ENCODE measurements at places on chromosomes 7 and 10.

GRCh38 chr7:39042670-39043069 is 65.0 kb downstream of the POU6F2 start:
- no peak for DNase-seq

GRCh38 chr7:150339409-150339809 is 2.0 kb downstream of the RARRES2 start:
- no peak for DNase-seq

DNA sequence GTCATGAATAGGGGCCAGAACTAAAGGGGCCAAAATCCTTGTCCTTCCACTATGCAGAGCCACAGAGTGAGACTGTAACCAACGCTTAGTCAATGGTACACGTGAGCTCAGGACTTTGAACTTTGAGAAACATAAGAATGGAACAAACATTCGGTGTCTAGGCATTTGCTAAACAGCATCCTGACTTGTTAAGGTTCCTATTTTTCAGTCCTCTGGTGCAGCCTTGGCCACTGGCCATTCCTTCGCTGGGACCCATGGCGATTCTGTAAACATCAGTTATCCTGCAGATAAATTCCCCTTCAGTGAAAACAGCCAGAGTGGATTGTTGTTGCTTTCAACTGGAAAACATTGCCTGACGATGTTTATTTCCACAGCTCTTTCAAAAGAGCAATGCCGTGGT is 266.8 kb downstream of the SORCS1 start:
- DNase-seq: no peak

DNA sequence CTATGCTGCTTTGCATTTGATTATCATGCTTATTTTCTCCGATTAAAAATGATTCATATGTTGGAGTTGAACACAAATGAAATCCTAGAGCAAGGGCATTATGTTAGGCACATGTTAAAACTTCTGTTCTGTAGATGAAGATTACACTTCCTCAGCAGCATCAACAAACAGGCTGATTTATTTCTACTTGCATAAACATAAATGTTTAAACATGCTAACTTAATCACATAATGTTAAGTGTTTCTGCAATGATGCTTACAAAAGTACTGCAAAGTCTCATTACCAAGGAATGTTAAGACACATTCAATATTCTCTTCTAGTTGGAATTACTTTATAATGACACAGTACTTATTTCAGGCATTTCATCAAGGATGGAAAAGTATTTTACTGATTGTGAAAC is 770.8 kb downstream of the ANKRD7 start:
- DNase-seq: no peak

- DNase-seq: no peak
Measured at GRCh38 chr10:129279446-129280154, 187.4 kb upstream of the MGMT start.

DNA sequence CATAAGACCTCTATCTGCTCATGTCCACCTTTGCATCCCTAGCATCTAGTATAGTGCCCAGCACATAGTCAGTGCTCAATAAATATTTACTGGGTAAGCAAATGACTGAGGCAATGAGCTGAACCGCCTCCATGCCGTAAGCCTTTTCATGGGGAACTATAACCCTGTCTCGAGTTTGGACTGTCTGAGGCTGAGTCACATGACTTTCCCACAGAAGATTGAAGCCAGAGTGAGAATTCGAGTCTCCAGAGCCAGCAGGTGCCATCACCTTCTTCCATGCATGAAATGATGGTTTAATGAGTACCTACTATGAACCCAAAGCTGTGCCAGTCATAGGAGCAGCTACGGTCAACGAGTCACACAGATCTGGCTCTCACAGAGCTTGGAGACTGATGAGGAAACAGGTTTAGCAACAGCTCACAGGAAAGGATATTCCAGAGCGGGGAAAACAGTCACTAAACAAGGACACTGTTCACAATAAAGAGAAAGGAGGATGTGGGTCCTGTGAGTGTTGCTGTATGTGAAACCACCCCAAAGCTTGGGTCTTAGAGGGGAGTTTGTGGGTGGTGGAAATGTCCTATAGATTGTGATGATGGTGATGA is 75.2 kb downstream of the TEX36 start:
- no peak for DNase-seq

GRCh38 chr7:134098072-134098471 is 29.1 kb upstream of the LRGUK start:
- no peak for DNase-seq

- no peak for DNase-seq
Measured at GRCh38 chr10:14543046-14543903, 212.6 kb upstream of the FRMD4A start.

- DNase-seq: no peak
Measured at GRCh38 chr10:74445493-74445892, 294.5 kb downstream of the ADK start.

DNA sequence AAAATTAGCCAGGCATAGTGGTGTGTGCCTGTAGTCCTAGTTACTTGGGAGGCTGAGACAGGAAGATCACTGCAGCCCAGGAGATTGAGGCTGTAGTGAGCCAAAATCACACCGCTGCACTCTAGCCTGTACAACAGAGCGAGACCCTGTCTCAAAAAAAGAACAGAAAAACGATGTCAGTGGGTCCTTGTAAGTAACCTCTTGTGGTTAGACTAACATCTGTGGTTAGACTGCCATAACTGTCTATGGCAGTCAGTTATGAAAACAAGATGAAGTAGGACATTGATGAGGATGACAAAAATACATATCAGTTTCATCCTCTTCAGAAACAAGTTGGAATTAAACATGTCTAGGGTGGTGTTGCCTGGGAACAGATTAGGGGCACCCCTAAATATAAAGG is 53.3 kb downstream of the AKAP9 start:
- no peak for DNase-seq

GRCh38 chr7:105782391-105783042 is 93.9 kb downstream of the ATXN7L1 start:
- peak; percentile 68 for DNase-seq

DNA sequence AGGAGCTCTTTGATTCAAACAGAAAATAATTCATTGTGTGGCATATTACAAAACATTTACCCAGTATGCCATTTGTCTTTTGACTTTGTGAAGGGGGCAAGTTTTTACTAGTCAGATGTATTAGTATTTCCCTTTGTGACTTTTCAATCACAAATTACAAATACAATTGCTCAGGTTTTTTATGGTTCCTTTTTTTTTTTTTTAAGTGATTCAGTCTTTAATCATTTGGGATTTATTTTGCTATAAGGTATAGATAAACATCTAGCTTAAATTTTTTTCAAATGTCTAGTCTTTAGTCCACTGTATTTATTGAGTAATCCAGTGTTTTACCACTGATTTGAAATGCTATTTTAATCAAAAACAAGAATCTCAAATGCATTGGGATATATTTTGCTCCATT is 75.9 kb downstream of the AOAH start:
- no peak for DNase-seq

DNA sequence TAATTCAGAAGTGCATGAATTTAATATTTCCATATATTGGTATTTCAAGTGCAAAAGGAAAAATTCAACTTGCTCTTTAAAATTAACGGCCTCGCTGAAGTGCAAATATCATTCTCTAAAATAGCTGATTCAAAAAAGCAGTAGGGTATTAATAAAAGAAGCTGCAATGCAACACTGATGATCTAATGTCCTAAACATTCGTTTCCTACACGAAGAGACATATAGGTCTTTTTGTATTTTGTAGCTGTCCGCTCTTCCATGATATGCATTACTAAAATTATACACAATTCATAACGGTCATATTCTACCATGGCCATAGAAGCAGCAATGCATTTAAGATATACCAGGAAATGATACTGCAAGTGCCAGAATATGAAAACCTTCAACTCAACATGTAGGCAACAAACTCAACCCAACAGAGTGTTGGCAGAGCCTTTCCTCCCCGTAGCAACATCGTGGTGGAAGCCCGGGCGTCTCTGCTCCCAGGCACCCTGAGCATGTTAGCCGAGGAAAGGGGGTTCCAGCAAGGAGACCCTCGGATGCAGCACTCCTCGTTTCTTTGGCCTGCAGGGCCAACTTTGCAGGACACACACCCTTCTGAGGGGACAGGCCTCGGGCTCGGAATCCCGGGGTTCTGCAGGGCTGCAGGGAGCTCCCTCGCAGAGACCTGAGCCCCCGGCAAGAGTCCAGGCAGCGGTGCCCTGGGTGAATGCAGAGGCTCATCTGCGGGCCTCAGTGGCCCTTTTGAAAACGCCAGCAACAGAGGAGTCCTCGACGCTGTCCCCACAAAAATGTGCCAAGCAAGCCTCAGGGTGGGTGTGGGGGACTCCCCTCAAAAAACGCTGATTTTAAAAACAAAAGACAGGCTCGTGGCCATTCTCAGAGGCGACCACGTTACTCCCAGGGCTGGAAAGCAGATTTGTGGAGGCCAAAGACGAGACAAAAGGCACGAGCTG is 1.6 kb downstream of the FAM171A1 start:
- no peak for DNase-seq

GRCh38 chr10:94131885-94132284 is 138.2 kb downstream of the PLCE1 start:
- DNase-seq: no peak

- DNase-seq: peak; percentile 76
Measured at GRCh38 chr7:26667514-26668133, 196.8 kb downstream of the SKAP2 start.

GRCh38 chr7:22425361-22425760 is 68.4 kb upstream of the RAPGEF5 start:
- DNase-seq: no peak

GRCh38 chr7:34491899-34492298 is 166.1 kb upstream of the NPSR1 start:
- DNase-seq: no peak

- DNase-seq: no peak
Measured at GRCh38 chr7:103127006-103127405, 21.9 kb downstream of the NAPEPLD start.

DNA sequence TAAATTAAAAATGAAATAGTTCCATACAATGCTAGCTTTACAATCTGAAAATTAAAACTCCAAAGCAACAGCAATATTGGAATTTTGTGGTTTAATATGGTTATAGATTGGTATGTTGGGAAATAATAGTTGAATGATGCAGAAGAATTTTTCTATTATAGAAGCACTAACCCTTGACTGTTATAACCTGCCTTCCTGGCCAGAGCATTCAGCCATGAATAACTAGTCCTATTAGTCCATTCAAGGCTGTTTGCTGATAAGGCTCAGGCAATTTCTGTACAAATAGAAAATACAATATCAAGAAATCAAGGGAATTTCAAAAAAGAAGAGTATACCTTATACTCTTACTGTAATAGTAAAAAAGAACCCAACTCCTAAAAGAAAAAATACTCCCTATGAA is 101.6 kb upstream of the SP4 start:
- DNase-seq: no peak

DNA sequence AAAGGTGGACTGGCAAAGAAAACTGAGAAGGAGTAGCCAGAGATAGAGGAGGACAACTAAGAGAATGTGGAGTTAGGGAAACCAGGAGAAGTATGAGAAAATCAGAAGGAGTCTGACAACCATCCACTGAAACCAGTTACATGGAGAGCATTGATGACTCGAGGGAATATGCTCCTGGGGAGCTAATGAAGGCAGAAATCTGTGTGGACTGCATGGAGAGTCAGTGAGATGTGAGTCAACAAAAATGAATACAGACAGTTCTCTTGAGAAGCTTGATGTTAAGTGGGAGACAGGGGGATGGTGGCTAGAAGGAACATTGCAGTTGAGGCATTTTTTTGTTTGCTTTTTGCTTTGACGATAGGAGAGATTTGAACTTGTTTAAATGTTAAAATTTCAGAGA is 34.3 kb upstream of the ZNF32 start:
- DNase-seq: no peak

All from activated CD4-positive, alpha-beta T cell treated with anti-CD3 and anti-CD28 coated beads, Interleukin-2, Interleukin-6, amounts not matched to agents 100 ng/mL and 50 ng/mL, durations not matched to agents 16 hours and 8 hours (primary cell).